GM12891 (cell line): ENCODE measurements at places on chromosomes 16 and 17.

DNA sequence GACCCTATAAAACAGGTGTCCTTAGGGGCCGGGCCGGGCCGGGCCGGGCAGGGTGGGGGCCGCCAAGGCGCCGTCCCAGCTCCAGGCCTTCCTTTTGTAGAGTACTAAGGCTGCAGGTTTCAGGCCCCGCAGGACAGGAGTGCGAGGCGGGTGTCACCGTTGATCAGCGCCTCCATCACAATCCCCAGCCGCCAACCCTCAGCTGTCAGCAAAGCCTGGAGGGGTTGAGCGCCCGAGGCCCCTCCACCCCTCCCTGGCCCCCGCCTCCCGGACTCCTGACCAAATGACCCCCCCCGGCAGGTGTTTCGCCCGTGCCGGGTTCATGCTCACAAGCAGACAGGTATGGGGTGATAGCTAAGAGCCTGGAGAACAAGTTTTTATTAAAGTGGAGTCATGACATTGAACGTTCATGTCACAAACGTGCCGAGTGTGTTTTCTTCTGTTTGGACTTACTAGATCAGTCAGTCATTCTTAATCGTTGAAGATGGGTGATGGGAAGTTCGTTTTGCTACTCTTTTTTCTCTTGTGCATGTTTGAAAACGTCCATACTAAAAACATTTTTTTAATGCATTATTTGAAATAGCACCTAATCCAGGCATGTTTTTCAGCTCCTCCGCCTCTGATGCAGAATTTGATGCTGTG, 534 bp downstream of the ARL2BP start:
- DNase-seq: no peak

GRCh38 chr17:3636908-3637373, 381 bp downstream of the CTNS start:
- DNase-seq: no peak

GRCh38 chr16:24216961-24217360, 39.2 kb upstream of the CACNG3 start:
- no peak for DNase-seq

DNA sequence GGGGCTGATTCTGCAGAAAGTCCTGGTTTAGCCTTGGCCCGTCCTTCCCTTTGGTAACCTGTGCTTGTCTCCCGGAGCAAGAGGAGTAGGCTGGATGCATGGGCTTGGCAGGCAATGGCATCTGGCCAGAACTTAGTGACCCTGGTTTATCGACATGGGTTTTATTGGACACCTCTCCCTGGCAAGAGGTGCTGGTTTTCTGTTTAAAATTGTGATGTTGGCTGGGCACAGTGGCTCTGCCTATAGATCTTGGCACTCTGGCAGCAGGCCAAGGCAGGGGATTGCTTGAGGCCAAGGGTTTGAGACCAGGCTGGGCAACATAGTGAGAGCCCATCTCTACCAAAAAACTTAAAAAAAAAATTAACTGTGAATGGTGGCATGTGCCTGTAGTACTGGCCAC, 31.2 kb downstream of the SLC12A3 start:
- no peak for DNase-seq
